ENCODE measurements at places on chromosomes 2 and 18.

GRCh38 chr2:73359915-73360697, 25.5 kb upstream of the ALMS1 start:
- DNase-seq = peak; percentile 9

DNA sequence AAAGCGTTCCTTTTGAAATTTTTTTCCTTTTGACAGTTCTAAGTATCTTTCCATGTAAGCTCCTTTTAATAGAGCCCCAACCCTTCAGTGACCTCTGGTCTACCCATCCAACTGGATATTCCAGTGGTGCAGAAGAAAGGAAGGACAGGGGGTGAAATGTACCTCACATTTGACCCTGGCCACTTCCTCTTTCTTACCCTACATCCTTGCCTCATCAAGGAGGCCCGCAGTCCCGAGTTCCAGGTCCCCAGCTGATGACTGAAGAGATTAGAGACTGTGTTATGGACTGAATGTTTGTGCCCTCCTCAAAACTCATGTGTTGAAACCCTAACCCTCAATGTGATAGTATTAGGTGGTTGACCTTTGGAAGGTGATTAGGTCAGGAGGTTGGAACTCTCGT, 158.1 kb downstream of the RBM43 start:
- no peak for DNase-seq

- DNase-seq = no peak
Observed at GRCh38 chr2:135037831-135038230, 9.4 kb downstream of the MAP3K19 start.

- DNase-seq = no peak
Observed at GRCh38 chr2:46091961-46092667, 205.1 kb upstream of the EPAS1 start.

DNA sequence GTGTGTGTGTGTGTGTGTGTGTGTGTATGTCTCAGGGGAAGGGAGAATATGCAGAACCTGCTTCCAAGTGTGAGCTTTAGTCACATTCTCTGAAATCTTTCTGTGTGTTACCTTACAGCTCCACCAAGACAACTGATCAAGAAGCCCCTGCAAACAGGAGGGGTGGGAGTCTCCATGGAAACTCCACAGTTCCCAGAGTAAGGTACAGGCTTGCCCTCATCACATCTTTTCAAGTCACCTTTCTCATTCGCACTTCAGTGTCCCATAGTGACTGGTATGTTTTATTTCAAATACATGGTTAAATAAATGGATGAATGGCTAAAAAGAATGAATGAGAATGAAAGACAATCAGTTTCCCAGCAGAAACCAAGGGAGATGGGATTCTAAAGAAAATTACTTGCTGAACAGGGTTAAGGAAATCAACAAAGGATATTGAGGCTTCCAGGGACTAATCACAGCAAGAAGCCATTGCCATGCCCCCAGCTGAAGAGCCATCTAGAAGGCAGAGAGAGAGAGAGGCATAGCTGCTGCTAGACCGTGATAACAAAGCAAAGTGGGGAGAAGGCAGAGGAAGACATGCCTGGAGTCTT, 987.2 kb upstream of the CELF4 start:
- DNase-seq = no peak

- DNase-seq = no peak
Observed at GRCh38 chr18:75211953-75212750, 1.6 kb downstream of the TSHZ1 start.

DNA sequence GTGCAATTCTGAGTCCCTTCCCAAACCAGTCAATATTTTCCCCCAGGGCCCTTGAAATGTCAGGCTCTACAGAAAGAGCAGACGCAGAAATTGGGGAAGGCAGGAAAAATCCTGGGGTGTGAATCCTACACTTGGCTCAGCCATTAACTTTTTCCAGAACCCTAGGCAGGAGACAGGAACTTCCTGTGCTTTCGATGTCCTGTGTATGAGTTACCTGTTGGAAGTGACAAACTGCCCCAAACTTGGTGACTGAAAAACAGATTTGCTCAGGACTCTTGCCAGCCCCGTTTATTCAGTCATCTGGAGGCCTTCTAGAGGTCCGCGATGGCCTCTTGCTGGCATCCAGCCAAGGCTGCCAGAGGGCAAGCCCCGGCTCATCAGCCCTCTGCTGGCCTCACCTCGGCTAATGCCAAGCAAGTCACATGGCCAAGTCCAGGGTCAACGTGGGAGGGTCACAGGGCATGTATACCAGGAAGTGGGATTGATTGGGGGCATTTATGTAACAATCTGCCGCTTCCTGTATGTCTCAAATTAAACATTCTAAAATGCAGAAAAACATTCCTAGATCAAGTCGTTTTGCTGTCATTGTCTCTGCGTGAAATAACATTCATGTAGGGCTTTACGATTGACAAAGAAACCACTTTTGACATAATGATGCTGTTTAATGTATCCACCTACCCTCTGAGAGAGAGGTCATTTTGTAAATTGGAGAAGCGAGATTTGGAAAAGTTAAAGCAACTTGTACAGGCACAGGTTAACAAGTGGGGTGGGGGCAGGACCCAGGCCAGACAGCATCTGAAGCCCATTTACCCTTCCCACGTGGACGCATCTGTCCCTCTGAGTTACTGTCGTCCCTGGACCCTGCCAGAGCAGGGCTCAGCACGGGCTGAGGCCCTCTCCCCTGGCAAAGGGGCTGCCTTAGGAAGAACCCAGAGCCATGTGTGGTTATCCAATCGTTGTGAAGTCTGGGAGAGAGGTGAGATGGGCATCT, 179.4 kb downstream of the INHBB start:
- DNase-seq = no peak

DNA sequence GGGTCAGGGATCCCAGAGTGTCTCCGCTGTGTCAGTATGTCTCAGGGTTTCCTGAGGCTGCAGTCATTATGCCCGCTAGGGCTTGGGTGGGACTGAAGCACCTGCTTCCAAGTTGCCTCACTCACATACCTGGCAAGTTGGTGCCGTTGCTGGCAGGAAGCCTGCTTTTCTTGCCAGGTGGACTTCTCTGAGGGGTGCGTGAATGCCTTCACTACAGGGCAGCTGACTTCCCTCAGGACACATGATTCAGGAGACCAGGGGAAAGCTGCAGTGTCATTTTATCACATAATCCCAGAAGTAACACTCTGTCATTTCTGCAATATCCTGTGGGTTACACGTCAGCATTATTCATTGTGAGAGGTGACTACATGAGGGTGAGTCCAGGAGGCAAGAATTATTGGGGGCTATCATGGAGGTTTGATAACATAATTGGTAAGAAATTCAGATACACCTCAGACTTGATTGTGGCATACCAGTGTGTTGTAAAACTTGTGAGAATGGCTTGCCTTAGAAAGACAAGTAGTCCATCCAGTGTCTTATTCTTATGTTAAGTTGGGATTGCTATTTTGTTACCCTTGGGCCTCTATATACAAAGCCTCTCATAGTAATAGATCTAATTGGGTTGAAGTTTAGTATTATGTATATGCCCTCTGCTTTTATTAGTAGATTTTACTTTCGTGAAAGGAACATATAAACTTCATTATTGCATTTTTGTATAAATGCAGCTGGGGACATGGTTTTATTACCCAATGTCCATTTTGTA, 44.1 kb downstream of the NEDD4L start:
- no peak for DNase-seq

GRCh38 chr2:136384531-136385303, 266.8 kb upstream of the CXCR4 start:
- DNase-seq = peak; percentile 72

DNA sequence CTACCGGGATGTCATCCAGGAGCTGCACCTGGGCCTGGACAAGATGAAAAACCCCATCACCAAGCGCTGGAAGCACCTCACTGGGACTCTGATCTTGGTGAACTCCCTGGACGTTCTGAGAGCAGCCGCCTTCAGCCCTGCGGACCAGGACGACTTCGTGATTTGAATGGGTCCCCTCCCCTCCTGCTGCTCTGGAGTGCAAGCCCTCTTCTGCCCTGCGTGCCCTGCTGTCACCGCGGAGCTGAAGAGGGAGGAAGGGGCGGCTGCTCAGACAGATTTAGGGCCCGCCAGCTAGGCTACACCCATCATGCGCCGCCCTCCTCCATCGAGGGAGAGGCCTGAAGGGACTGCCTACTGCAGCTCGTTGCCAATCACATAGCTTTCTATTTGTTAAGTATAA, 101.8 kb downstream of the SH3BP4 start:
- DNase-seq = no peak

- DNase-seq = no peak
Observed at GRCh38 chr2:154507186-154507585, 191.3 kb upstream of the KCNJ3 start.

DNA sequence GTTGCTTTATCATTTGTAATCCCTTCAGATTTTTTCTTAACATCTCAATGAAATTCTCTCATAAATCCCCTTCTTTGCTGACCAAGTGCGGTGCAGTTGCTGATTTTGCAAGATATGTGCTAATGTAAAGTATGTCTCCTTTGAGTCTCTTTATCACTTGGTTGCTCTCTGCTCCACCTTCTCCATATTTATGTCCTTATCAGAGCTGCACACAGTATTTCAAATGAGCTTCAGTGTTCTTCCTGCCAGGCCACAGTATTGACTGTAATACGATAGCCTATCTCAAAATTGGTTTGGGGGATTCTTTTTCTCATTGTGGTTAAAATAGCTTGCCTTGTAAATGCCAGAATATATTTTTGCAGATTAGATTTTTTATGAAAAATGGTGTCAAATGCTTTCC, 32.2 kb downstream of the MAIP1 start:
- no peak for DNase-seq

GRCh38 chr2:44770221-44771195, 171.0 kb upstream of the SIX3 start:
- DNase-seq = no peak

GRCh38 chr2:221104361-221104811, 467.7 kb downstream of the EPHA4 start:
- peak; percentile 51 for DNase-seq

- no peak for DNase-seq
Observed at GRCh38 chr2:5937851-5938565, 245.8 kb downstream of the SOX11 start.

DNA sequence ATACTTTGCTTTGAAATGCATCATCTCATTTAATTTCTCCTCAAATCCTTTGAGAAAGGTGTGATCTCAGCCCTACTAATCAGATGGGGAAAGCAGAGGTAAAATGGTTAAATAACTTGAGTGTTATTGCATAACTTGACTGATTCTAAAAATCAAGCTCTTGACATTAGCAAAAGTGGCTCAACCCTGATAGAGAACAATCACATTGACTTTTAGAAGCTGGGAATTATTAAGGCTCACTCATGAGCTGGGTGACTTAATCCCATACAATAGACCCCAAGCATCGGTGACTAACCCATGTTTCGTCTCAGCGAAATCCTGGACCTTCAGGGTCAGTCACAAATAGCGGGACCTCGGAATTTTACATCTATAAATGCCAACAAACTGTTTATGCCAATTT, 378.9 kb downstream of the NBAS start:
- DNase-seq = no peak
